ENCODE measurements at places on chromosomes 3 and 15.

- DNase-seq = no peak
Measured at GRCh38 chr3:140953028-140953960, 11.7 kb downstream of the SLC25A36 start.

DNA sequence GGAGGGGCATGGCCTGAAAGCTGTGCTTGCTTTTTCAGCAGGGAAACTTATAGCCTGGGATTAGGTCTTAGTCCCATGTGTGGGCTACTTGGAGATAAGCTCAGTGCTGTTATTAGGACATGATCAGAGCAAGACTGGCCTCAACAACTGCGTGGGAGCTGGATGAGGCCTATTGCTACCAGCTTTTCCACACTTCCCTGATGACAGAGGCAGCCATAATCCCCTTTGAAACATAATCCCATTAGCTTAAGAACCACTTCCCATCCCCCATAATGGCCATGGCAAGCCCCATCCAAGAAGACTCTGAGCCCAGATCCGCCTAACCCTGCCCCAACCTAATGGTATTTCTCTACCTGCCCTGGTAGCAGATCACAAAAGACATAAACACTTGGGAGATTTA, 26.6 kb upstream of the GK5 start:
- DNase-seq = no peak

- DNase-seq = no peak
Measured at GRCh38 chr15:86854176-86854575, 774.5 kb downstream of the AGBL1 start.

GRCh38 chr3:160180581-160181216, 44.5 kb upstream of the C3orf80 start:
- DNase-seq = peak; percentile 13

DNA sequence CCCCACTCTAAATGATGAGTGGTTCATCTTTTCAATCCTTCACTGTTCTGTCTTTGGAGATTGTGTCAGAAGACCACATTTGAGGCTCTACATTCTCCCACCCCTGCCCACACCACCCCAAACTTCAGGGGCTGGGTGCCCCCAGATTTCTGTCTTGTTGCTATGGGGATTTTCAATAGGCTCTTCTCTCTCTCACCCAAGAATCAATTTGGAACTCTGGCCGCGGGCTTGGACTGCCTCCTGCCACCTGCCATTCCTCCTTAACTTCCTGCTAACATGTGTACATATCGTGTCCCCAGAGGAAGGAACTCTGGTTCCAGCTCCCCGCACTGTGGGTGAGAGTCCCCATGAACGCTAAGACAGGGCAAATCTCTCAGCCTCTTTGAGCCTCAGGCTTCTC, 67.4 kb upstream of the LARS2 start:
- no peak for DNase-seq

DNA sequence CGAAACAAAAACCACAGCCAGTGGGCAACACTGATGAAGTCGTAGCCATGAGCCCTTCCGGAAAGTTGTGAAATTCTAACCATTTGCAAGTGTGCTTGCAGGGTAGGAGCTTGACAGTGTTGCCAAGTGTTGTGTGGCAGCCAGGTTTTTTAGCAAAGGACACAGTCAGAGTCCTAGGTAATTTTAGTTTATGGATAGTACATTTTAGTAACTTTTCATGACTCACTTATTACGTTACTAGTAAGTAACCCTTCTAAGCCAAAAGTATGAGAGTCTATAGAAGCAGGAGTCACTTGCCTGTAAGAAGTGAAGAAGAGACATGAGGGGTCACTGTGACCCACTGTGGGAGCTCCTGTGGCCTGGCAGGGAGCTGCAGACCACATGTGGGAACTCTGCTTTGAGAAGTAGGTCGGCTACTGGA, 54.8 kb upstream of the ADPGK start:
- DNase-seq = no peak

- DNase-seq = no peak
Measured at GRCh38 chr3:17090280-17090983, 205.7 kb downstream of the PLCL2 start.

- peak; percentile 45 for DNase-seq
Measured at GRCh38 chr3:40387001-40387894, at the start of gene ENTPD3. ENTPD3 (plus strand) TSS chr3:40387184; CDS start chr3:40388058, 874 bp downstream.

DNA sequence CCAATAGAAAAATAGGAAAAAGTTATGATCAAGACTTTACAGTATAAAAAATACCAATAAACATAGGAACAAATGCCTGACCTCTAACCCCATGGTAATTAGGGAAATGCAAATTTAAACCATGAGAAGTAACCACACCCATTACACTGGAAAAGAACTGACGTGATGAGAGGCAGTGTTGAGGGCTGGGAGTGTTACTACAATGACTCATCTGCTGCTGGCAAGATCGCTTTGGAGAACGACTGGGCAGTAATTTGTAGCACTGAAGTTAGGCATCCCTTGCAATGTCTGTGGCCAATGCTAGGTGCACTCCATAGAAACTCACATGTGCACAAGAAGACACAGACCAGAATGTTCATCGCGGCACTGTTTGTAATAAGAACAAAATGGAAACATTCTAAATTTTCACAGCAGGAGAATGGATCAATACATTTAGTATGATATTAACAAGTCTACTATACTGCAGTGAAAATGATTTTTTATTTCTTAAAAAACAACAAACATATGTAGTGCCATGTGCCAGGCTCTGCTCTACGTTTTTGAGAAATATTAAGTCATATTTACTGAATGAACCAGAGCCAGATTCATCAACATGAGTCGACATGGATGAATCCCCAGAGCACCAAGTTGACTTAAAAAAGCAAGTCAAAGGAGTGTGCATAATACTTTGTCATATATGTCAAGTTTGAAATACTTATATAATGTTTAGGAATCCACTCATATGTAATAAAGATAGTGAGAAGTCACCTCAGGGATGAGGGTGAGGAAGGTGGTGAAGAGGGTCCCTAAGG, 37.6 kb upstream of the EPHB3 start:
- DNase-seq = no peak

GRCh38 chr15:63545520-63545919, 41.1 kb downstream of the USP3 start:
- no peak for DNase-seq

DNA sequence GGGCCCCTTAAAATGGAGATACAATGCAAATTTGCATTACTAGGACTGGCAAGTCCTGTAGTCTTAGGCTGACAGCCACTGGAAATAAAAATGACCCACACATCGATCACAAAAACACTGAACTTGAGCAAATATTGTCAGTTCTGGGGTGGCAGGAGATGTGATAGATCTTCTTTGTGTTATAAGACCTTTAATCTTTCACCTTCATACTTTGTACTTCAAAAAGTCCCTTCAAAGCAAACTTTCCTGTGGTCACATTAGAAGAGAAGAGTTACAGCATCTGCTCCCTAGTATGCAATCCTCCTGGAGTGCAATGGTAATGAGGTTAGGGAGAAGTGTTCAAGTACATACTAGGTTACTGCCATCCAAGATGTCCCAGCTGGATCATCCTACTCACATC, 149.4 kb upstream of the KCNMB2 start:
- no peak for DNase-seq

DNA sequence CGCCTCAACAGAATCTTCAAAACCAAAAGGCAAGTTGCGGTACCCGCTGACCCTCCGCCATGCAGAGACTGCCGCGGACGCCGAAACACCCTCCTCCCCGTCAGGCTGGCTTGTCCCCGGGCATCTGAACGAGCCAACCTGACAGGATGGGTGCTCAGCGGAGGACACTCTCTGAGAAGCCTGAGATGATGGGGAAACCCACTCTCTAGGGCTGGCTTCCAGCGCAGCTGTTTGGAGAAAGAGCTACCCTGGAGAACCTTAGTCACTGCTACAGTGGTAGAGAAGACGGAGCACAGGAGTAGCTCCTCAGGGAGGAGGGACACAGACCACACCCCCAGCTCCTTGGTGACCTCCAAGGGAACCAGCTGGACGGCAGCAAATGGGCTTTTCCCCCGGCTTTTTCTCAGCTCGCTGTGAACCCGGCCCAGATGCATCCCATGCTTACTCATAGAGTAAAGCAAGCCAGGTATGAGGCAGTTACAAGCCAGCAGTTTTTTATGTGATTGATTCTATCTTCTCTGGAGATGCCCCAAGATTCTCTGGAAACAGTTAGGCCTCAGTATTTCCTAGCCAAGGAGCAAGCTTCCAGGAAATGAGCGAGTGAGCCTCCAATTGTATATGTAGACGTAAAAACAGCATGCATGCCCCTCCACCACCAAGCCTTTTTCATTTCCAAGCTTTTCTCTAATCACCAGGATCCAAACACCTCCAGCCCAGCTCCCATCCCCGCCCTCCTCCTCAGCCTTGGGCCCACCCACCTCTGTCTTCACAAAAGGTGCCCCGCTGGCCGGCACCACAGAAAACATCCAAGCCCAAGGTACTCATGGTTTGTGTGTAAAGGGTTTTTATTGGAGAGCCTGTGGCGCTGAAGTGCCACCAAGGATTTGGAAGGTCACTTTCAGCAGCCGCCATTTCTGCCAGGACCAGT, 38.7 kb downstream of the FAM174B start:
- DNase-seq = no peak

- no peak for DNase-seq
Measured at GRCh38 chr15:64289550-64289949, 66.4 kb downstream of the CSNK1G1 start.

DNA sequence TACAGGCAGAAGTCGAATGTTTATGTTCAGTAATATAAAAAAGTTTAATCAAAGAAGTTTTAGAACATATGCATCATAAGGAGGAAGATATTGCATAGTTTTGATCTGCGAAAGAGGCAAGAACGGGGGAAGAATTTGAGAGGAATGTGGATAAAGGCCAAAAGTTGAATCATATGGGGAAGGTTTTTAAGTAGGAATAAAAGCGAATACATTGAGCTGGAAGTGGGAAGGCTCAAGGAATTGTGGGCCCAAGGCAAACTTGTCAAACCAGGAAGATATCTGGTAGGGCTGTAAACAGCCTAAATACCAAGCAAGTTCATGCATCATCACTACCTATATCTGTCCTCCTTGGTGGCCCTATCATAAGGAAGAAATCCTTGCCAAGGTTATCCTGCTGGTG, 186.9 kb downstream of the MAGI1 start:
- no peak for DNase-seq

- no peak for DNase-seq
Measured at GRCh38 chr3:62367763-62368195, 5.6 kb downstream of the FEZF2 start.

DNA sequence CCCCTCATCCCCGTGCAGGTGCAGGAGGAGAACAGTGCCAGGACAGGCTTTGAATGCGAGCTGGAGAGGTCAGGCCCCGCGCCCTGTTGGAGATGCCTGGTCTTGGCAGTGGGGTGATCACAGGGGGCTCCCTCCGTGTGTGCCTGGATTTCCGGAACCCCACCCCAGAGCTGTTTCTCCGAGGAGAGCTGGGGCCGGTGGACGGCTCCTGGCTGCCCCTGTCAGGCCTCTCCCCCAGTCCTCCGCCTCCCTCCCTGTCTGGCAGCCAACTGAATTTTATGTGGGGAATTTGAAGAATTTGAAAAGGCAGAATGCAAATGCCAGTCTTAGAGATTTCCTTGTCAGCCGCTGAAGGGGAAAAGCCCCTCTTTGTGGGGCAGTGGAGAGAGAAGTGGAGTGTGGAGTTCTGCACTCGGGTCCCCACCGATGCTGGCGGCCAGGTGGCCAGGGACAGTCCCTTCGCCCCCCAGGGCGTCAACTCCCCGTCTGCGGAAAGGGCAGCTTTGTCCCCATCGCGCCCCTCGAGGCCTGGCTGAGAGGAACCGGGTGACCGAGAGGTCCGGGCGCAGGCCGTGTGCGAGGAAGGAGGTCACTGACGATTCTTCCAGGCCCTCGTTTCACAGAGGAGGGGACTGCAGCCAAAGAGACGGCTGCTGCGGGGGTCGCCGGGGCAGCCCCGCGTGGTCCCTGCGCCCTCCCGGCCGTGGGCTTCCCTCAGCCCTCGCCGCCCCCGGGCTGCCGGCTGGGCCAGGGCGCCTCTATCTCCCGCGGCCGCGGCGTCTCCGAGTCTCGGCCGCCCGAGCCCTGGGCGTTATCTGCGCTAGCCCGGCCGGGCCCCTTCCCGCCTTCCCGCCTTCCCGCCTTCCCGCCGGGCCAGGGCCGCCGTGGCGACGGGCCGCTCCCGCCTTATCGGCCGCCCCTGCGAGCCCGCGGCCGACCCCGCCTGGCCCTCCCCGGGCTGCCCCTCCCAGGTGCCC, 56.0 kb upstream of the LCTL start:
- no peak for DNase-seq

GRCh38 chr15:92306663-92307062, 87.0 kb upstream of the ST8SIA2 start:
- DNase-seq = peak; percentile 54

- no peak for DNase-seq
Measured at GRCh38 chr3:183975981-183976662, 41.6 kb downstream of the ABCC5 start.

GRCh38 chr3:158809642-158810041, 7.8 kb downstream of the MFSD1 start:
- DNase-seq = no peak

DNA sequence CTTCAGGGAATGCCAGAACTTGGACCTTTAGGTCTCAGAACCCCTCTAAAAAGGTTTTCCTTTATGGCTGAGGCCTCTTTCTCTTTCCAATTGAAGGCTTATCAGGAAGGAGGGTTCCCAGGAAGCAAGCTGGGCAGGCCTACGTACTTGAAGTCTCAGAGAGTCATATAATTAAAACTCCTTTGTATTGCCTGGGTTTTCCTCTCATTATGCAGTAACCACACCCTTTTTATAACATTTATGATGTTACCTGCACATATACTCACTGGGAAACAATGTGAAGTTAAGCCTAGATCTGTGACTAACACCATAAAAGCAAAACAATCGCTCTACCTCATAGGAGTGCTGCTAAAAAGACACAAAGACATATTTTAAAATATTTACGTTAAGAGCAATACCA, 27.3 kb downstream of the SERP1 start:
- DNase-seq = no peak

GRCh38 chr3:186220911-186221645, 112.2 kb upstream of the ETV5 start:
- no peak for DNase-seq

DNA sequence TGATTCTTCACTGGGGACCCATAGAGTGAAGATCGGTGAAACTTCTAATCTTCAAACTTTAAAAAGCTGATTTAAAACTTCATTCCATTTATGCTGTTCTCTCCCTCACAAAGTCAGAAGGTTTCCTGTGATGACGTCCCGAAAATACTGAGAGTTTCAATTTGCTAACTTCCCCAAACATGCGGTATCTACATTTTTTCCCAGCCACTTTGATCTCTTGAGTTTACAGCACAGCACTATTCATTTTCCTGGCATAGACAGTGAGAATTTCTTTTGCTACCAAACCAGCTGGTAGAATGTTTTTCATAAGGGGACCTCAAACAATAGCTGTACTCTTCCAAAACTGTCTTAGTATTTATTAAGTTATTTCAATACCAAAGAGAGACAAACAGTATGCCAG, 156.8 kb downstream of the LSAMP start:
- no peak for DNase-seq

All from endothelial cell (in vitro differentiated cells).